ENCODE measurements at places on chromosomes 3 and 15. TPM values are rescaled to one million over a fixed set of nuclear protein-coding genes. Genes with fewer than 3 reads are reported as not detected.
A peak's percentile ranks its signal among the peaks of the same experiment; 100 is the strongest.

SERPINI2 gene
- total RNA-seq = not detected

CILP gene
- total RNA-seq = 24.6 TPM

ZNF385D gene
- 4.3 TPM for total RNA-seq

ARHGEF26 gene
- 19.8 TPM for total RNA-seq

CGNL1 gene
- 24.9 TPM for total RNA-seq

- H3K4me1 ChIP-seq = peaks cover 13% of the 10 kb centered on the region
- H3K27ac ChIP-seq = peak overlapping the region; percentile 79
- DNase-seq = no peak
- H3K27me3 ChIP-seq = no peaks in the 10 kb centered on the region
- H3K36me3 ChIP-seq = no peaks in the 10 kb centered on the region
- H3K4me3 ChIP-seq = peak overlapping the region; percentile 23
Observed at GRCh38 chr3:195209847-195210265, 61.1 kb downstream of the XXYLT1 start.

- H3K36me3 ChIP-seq = no peaks in the 10 kb centered on the region
- H3K27me3 ChIP-seq = no peaks in the 10 kb centered on the region
- H3K4me3 ChIP-seq = no peak overlapping the region
- H3K4me1 ChIP-seq = no peaks in the 10 kb centered on the region
Observed at GRCh38 chr15:98980899-98981228, 26.7 kb downstream of the PGPEP1L start.

GRCh38 chr3:72169561-72170472 is 384.9 kb upstream of the PROK2 start:
- H3K4me3 ChIP-seq = no peak overlapping the region
- no peak for DNase-seq
- H3K4me1 ChIP-seq = peaks cover 14% of the 10 kb centered on the region

DNA sequence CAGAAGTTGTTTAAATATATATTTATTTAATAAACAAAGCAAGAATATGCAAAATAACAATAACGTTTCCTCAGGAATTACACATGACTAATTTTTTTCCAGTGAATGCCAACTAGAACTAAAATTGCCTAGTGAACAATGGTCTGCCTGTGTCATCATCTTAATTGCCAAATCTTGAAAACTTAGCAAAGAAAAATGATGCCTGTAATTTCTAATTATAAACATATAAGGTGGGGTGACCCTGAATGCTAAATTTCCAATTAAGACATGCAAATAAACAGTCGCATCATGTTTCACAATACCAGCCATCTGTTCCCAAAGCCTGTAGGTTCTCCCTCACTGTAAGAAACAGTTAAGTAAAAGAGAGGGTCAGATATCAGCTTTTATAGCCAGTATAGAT is 67.6 kb upstream of the PLCL2 start:
- H3K27ac ChIP-seq = no peak overlapping the region
- H3K4me1 ChIP-seq = no peaks in the 10 kb centered on the region
- no peak for DNase-seq
- no peak overlapping the region for H3K4me3 ChIP-seq
- no peaks in the 10 kb centered on the region for H3K27me3 ChIP-seq
- no peaks in the 10 kb centered on the region for H3K36me3 ChIP-seq

GRCh38 chr3:105499961-105500360 is 133.3 kb downstream of the ALCAM start:
- no peak overlapping the region for H3K4me3 ChIP-seq
- H3K27ac ChIP-seq = no peak overlapping the region
- no peaks in the 10 kb centered on the region for H3K27me3 ChIP-seq

DNA sequence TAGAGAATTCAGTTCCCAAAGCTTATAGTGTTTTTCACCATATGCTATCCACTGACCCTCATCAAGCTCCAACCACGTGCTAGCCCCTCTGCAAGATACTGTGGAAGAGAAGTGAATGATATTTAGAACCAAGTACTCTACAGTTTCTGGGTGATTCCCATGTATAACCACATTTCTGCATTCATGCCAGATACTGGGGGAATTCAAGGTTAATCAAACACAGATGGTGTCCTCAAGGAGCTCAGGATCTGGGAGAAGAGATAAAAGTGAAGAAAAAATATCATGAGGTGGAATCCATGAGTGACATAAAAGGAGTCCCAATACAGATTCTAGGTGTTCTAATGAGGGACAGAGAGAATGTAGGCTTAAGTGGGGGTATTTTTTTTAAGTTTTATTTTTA is 195.8 kb downstream of the FHIT start:
- H3K4me1 ChIP-seq = no peaks in the 10 kb centered on the region
- H3K36me3 ChIP-seq = no peaks in the 10 kb centered on the region
- DNase-seq = no peak

All from breast epithelium (tissue), 4 donors.